ENCODE measurements at places on chromosomes 4 and X.

GRCh38 chr4:147453561-147454141 is 27.2 kb upstream of the EDNRA start:
- DNase-seq, result no peak

- peak; percentile 25 for DNase-seq
These were observed at the start of the genes SATL1 and ZNF711 for GRCh38 chrX:85243761-85244449. SATL1 (minus strand) TSS chrX:85243779; CDS start chrX:85108968, 134,811 bp downstream. ZNF711 (plus strand) TSS chrX:85243991; CDS start chrX:85247573, 3,582 bp downstream.

GRCh38 chrX:30620980-30621618 is 32.1 kb upstream of the GK start:
- no peak for DNase-seq

GRCh38 chr4:9987749-9988362 is 33.4 kb downstream of the SLC2A9 start:
- no peak for DNase-seq

- DNase-seq, result no peak
These were observed 31.8 kb downstream of the KLF3 start for GRCh38 chr4:38695809-38696208.

DNA sequence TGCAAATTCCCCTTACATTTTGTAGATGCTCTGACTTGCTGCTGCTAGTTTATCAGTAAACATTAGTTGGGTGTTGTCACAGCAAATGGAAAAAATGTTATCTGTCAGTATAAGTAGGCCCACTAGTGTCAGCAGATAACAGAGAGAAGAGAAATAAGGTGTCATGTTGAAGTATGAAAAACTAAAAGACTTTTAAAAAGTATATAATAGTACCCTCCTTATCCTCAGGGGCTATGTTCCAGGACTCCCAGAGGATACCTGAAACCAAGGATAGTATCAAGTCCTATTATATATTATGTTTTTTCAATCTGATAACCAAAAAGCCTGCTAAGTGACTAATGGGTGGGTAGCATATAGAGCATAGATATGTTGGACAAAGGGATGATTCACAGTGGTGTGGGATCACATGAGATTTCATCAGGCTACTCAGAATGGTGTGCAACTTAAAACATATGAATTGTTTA is 11.6 kb upstream of the BMP2K start:
- no peak for DNase-seq

DNA sequence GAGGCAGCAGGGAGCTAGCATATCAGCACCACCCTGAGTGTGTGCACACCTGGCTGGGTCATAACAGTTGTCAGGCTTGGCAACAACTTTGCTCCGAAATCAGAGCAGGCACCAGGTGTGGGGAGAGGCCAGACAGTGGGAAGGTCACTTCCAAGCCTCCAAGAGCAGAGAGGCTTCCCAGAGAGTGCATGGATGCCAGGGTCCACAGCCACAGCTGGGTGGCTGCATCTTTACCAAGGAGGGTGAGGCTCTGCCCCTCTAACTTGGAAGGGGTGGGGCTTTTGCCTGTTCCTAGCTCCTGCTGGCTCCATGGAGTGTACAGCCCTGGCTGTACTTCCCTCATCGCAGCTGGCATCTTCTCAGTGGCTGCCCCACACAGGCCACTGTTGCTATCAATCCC is 322.4 kb downstream of the CCSER1 start:
- no peak for DNase-seq

GRCh38 chr4:168693750-168694490 is 197.1 kb downstream of the PALLD start:
- no peak for DNase-seq

DNA sequence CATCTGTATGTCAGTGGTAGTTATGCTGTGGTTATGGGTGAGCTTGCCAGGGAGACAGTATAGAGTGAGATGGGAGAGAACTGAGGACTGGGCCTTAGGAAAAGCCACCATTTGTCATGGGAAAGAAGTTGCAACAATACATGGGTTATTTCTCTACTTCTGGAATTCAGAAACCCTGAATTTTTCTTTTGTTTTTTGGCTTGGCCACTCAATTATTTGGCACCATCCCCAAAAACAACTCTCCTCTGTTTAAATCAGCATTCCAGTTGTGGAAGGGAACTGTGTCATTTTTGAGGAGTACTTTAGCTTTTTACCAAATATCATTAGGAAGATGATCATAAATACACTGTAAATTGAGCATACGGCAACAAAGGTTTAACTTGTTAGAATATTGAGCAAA is 41.1 kb upstream of the ACSL4 start:
- DNase-seq, result no peak

Data from CD4-positive, alpha-beta T cell treated with Interleukin-12 subunit alpha and Interleukin-12 subunit beta, for 1 hour (primary cell).